ENCODE measurements at places on chromosomes 7 and 10. TPM values are rescaled to one million over a fixed set of nuclear protein-coding genes. Genes with fewer than 3 reads are reported as not detected.

DNA sequence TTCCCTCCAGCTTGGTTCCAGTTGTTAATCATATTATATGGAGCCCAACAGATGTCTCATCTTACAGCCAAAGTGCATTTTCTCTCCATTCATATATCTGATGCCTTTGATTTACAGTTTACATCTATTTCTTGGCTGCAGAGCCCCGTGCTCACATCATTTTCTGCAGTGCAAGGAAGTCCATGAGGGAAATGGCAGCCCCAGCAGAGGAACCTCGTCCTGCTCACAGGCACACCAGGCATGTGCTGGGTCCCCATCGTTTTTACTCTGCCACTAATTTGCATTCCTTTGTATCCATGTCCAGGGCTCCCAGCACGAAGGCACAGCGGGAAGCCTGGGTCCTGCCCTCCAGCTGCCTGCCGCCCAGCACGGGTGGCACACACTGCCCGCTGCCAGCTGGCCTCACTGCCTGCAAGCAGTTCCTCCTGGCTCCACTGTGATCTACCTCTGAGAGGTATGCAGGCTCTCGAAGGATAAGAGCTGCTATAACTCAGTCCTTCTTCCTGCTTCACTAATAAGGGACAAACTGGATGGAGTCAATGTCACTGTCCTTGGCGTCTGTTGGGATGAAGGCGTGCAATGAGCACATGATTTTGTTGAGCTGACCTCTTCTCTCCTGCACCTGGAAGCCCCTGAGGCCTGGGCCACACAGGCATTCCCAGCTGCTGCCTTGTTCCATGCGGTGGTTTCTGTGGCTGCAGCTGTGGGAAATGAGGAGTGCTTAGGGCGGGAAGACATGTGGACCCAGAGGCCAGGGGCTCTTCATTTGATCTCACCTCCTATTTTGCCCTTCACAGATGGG is 583.6 kb upstream of the MGMT start:
- no peaks in the 10 kb centered on the region for H3K27me3 ChIP-seq
- H3K27ac ChIP-seq, result no peak overlapping the region
- no peak overlapping the region for H3K4me3 ChIP-seq
- H3K4me1 ChIP-seq, result no peaks in the 10 kb centered on the region

GRCh38 chr10:29806350-29806788 is 171.6 kb upstream of the SVIL start:
- H3K36me3 ChIP-seq, result no peaks in the 10 kb centered on the region
- H3K4me3 ChIP-seq, result no peak overlapping the region
- no peak for DNase-seq
- H3K27me3 ChIP-seq, result peaks cover 40% of the 10 kb centered on the region
- peaks cover 21% of the 10 kb centered on the region for H3K4me1 ChIP-seq

- no peak for DNase-seq
- H3K36me3 ChIP-seq, result no peaks in the 10 kb centered on the region
- H3K4me3 ChIP-seq, result no peak overlapping the region
- H3K4me1 ChIP-seq, result no peaks in the 10 kb centered on the region
- no peak overlapping the region for H3K27ac ChIP-seq
Measured at GRCh38 chr10:22958338-22958737, 30.5 kb downstream of the ARMC3 start.

DNA sequence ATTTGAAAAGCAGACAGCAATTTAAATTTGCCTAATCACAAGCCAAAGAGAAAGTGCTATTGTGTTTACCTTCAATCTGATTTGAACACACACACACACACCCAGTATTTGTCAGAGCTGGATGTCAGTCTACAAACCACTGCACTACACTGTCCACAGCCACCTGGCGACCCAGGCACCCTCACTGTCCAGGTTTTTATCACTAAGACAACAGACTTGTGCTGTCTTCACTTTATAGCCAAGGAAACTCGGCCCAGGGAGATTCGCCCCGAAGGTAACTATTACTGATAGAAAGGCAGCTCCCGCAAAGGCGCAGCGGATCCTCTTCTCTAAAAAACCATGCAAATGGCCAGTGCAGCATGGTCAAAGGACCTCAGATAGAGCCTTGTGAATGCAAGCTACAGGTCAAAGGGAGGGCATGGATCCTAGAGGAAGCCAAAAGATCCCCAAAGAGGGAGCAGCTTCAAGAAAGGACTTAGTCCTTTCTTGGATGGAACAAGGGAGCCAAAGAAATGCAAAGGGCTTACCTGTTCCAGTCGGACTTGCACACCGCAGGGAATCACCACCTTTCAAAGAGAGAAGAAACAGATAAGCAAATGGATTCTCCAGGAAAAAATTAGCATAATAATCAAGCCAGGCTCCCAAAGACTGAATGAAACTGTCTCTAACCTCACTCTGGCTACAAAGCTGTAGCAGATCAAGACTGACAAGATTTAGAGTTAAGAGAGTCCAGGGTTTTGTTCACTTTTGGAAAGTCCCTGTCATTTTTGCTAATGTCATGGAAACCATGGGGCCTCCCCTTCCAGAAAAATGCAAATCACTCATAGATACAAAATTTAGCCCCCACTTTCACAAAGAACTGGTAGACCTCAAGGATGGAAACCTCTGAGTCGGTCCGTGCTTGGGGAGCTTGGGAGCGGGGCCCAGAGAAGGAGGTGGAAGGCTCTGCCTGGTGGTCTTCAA is 101.1 kb downstream of the TNS3 start:
- H3K4me1 ChIP-seq, result no peaks in the 10 kb centered on the region
- H3K27me3 ChIP-seq, result no peaks in the 10 kb centered on the region
- H3K27ac ChIP-seq, result no peak overlapping the region
- no peak for DNase-seq

Gene DNAJB6
- 82.0 TPM for total RNA-seq

Gene CYP26C1
- total RNA-seq, result 0.05 TPM

Gene GRID1
- not detected for total RNA-seq

Gene ZNF853
- total RNA-seq, result 1.3 TPM
